Stimulated activated CD4-positive, alpha-beta T cell treated with anti-CD3 and anti-CD28 coated beads, TNF-alpha, amount 100 ng/mL, for 24 hours (primary cell): ENCODE measurements at places on chromosomes 4 and X.

DNA sequence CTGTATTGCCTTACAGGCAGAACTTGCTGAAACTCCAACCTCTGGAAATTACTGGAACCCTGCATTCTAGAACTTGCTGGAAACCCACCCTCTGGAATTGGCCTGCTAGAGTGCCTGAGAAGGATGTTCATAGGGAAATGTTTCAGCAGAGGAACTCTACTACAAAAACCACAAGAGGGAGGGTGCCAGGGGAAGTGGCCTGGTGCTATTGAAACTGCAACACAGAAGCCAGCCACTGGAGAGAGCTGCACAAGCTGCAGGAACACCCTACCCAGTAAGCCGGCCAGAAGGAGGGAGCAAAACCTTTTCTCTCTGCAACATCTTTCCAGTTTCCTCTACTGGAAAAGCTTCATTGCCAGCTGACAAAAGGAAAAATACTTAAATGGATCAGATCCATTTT lies 2.5 kb upstream of the BRWD3 start:
- peak; percentile 15 for DNase-seq

DNA sequence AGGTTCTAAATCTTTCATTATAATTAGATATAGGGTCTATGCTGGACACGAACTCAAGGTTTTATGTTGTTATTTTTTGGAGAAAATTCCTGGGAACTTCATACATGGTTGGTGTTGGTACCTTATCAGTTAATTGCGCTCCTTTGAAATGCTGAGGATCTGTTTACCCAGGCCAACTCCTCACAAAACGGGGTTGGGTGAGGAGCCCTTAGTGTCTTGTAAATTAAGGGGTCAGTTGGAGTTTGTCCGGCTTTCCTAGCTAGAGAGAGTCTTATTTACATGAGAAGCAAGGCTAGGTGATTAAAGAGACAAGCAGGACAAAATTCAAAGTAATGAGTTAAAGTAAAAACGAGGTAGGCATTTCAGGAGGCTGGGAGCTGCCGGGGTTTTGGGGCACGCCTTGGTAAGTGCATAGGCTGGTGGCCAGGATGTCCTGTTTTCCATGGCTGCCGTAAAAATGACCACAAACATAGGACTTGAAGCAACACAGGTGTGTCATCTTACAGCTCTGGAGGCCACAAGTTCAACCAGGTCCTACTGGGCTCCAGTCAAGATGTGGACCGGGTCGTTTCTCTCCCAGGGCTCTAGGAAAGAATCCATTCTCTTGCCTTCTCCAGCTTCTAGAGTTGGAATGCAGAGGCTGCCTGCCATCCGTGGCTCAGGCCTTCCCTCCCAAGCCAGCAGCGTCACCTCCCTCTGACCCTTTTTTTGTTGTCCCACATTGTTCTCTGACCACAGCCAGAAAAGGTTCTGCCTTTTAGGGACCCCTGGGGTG lies 19.8 kb downstream of the PSAPL1 start:
- no peak for DNase-seq

DNA sequence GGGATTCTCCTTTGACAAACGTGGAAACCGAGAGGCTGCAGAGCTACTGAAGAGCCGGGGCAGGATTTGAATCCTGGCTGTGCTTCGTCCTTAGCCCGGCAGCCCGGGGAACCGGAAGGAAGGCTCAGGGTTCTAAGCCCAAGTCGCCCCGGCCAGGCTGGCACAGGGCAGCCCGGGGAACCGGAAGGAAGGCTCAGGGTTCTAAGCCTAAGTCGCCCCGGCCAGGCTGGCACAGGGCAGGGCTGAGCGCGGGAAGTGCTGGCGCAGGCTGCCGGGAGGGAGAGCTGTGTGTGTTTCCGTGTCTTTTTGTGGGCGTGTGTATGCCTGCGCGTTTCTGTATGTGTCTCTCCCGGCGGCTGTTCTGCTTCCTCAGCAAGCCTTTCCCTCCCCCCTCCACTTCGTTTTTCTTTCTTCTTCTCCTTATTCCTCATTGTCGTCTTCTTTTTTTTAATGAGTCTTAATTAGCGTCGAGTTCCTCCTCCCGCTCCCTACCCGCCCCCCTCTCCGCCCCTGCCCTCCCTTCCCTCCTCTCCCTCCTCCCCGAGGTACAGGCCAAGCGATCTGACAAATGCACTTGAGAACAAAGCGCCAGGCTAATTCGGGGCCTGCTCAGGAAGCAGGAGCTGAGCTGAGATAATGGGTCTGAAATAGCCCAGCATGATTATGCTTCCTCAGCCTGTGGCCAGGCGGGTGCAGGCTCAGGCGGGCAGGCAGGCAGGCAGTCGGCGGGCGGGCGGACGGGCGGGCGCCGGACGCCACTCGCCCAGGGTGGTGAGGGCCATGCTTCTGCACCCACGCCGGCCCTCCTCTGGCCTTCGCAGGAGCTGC lies 65.9 kb downstream of the EFNB1 start:
- no peak for DNase-seq

DNA sequence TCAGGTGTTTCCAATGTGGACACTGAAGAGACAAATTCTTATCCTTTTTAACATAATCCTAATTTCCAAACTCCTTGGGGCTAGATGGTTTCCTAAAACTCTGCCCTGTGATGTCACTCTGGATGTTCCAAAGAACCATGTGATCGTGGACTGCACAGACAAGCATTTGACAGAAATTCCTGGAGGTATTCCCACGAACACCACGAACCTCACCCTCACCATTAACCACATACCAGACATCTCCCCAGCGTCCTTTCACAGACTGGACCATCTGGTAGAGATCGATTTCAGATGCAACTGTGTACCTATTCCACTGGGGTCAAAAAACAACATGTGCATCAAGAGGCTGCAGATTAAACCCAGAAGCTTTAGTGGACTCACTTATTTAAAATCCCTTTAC lies 18.6 kb downstream of the TLR7 start:
- no peak for DNase-seq

- DNase-seq = no peak
Measured at GRCh38 chrX:40085102-40085551, 12.6 kb downstream of the BCOR start.

GRCh38 chr4:6445403-6446129 lies 26.8 kb downstream of the PPP2R2C start:
- no peak for DNase-seq

DNA sequence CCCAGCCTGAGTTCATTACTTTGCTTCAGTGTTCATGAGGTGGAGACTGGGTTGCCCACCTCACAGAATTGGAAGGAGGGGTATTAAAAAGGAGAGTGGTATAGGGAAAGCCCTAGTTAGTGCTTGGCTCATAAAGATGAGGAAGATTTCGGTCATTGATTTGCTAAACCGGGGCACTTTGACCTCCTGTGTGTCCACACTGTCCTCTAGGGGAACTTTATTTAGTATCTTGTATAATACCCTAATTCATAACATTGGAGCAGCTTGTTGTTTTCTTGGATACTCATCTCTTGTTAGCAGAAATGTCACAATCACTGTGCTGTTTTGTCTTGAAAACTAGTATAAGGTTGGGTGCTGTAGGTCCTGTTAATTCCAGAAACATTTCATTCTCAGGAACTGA lies 49.8 kb downstream of the GYG2 start:
- no peak for DNase-seq

DNA sequence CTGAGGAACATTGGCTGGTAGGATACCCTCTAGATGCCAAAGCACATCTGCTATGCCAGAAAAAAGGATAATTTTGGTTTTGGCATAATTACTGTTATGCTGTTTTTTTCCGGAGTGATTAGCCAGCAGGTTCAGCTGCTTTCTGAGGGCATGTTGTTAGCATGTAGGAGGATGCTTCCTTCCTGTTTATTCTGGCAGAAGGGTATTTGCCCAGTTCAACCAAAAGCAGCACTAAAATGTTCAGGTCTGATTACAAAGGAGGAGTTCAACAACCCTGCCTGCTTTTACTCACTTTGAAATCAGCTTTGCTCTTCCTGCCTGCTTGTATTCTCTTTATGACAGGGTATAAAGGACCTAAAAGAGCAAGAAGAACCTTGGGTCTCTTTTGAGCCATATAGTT lies 21.9 kb downstream of the ERCC6L start:
- DNase-seq = no peak

DNA sequence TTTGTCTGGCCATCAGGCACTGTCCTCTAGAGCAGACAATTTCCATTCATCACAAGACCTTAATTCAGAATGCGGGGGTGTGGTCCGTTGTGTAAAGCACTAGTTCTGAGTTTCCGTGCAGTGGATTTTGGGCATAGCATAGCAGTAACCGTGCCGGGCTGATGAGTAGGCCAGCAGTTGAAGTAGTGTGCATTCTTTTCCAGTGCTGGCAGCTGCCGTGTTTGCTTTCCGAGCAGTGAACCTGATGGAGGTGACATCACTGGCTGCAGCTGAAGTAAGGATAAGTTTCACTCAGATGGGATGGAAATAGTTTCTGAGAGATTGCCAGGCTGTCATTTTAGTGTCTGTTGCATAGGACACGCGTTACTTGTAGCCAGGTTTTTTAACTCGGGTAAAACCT lies 107.0 kb upstream of the STIM2 start:
- no peak for DNase-seq

- DNase-seq = no peak
Measured at GRCh38 chr4:77146186-77147078, 10.6 kb upstream of the CCNG2 start.

DNA sequence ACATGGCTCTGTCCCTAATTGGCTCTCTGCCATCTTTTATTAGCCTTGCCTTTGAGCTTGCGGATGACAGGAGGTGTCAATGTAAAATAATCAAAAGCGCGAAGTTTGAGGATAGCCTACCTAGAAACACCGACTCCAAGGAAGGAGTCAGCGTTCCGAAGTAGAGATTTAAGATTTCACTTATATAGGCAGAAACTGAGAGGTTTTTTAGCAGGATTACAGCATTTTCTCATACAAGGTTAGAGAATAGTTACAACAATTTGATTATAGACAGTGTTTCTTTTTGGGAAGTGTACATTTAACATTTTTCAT lies 499 bp upstream of the NFXL1 start:
- DNase-seq = no peak

DNA sequence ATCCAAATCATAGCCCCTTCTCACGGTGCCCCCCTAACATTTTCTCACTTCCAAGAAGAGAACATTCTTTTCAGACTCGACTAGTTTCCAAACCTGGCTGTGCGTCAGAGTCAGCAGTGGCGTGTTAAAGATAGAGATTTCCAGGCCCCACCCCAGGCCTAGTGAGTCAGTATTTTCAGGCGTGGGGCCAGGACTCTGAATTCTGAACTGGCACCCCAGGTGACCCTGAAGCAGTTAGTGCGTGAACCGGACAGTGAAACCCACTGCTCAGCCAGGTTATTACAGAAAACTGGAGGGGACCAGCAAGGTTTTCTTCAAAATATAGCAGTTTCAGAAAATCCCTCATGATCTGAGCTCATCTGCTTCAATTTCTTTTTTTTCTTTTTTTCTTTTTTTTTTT lies 35.0 kb upstream of the BCOR start:
- DNase-seq = no peak

GRCh38 chrX:35700121-35700520 lies 98.0 kb upstream of the MAGEB16 start:
- DNase-seq = no peak

DNA sequence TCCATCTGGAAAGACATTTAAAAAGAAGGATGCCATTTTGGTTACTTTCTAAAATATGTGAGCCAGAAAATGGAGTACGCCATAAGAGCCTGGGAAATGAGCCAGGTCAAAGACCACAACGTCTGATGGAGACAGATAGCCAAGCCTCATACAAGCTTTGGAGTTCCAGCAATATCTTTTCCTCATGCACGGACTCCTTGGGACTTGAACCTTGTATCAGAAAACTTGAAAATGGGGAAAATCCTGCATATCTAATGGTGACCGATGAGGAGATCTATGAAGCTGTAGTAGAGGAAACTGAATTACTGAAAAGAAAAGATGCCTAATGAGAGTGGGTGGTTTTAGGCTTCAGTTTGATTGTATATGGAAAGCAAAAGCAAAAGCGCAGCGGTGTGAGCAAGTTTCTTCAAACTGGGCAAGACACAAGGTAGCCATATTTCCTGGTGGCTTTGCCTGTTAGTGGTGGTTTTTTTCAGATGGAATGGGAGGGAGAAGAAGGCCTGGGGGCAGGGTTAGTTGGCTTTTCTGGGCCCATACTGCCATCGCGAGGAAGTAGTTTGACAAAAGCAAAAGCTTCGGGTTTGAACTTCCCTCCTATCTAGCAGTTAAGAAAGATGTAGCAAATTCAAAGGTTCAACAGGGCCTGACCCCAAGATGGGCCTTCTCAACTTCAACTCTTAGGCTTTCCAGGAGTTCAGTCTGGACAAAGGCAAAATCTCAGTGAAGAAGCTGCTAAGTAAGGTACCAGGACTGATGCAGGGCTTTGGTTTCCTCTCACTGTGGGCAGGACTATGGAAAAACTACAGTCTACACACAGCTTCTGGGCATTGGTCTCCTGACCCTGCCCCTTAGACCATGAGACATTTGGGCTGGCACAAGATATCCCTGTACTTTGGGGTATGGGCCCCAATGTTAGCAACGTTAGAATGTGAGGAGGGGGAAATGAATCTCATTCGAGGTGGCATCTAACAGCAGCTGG lies 210.0 kb upstream of the STK26 start:
- DNase-seq = peak; percentile 38

GRCh38 chr4:104425948-104426347 lies 68.7 kb downstream of the CXXC4 start:
- DNase-seq = no peak

DNA sequence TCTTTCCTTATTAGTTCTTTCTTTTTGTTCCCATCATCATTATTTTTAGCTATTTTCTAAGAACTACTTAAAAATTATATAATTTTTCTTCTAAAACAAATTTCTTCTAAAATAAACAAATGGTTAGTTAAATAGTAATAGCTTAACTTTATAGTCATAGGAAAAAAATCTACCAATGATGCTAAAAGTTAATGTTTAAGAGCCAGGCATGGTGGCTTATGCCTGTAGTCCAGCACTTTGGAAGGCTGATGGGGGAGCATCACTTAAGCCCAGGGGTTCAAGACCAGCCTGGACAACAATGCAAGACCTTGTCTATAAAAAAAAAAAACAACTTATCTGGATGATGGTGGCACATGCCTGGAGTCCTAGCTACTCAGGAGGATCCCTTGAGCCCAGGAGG lies 127.1 kb upstream of the ANXA3 start:
- no peak for DNase-seq

GRCh38 chr4:89248879-89249281 lies 58.7 kb downstream of the GPRIN3 start:
- DNase-seq = no peak

- no peak for DNase-seq
Measured at GRCh38 chr4:7295911-7296660, 103.7 kb downstream of the SORCS2 start.

- DNase-seq = no peak
Measured at GRCh38 chr4:152456609-152457008, 79.3 kb downstream of the FBXW7 start.
